ENCODE measurements at places on chromosomes 3 and 15.

GRCh38 chr3:32237670-32238452 lies 619 bp upstream of the CMTM8 start:
- DNase-seq: no peak

DNA sequence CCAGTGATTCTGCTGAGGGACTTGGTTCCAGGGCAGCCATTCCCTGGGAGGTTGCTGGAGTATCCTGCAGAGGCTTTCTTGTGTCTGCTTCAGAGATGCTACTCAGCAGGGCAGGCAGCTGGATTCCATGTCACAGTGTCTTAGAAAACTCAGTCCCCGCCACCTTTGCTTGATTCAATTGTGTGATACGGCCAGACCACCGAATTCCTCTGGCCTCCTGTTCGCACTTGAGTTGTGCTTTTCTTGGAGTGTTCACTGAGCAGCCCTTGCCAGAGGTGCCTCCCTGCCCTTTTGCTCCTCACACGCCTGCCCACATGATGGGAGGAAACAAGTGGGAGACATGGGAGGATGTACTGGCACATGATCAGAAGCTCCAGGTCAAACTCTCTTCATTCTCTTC lies 19.6 kb upstream of the SHC4 start:
- no peak for DNase-seq

DNA sequence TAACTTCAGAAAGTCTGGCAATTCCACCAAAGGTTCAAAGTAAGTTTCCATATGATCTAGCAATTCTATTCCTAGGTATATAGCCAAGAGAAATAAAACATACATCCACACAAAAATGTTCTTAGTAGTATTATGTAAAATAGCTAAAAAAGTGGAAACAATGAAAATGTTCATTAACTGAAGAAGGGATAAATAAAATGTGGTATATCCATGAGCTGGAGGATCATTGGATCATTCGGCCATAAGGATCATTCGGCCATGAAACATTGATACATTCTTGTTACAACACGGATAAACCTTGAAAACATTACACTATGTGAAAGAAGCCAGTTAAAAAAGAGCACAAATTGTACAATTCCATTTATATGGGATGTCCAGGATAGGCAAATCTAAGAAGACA lies 2.4 kb downstream of the KPNA4 start:
- no peak for DNase-seq

- no peak for DNase-seq
Observed at GRCh38 chr3:120678984-120679383, 3.1 kb downstream of the HGD start.

DNA sequence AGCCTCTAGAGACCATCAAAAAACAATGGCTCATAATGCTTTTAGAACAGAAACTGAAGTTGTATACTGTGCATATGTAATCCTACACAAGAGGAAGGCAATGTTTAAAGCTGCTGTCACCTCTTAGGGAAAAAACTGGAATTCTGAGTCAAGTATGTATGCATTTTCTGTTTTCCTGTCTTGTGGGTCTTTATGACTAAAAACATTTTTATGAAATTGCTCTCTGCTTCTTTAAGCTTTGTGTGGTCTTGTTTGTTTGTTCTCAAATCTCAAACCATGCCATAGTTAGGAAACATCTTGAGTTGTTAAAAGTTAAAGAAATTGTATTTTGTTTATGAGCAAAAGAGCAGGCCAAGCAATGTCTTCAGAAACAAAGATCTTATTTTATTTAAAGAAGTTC lies 80.9 kb upstream of the SOX2 start:
- DNase-seq: no peak

DNA sequence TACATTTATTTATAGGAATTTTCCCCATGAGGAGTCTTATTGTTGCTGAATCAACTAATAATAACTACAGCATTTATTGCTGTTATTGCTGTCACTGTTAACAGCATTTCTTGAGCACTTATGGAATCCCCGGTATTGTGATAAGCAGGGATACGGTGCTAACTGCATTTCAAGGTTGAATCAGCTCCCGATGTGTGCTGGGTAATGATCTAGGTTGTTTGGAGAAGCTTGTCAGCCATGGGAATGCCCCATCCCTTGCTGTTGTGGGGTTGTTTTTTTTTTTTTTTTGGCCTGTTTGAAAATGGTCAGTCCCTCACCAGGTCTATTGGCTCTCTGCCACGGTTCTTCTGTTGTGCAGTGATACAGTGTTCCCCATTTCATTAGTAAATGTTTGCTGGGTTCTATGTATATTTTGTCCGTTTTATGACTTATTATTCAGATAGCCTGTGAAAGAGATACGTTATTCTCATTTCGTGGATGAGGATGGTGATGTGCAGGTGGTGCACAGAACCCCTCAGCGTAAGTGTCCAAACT lies 48.5 kb downstream of the MED12L start:
- DNase-seq: no peak

DNA sequence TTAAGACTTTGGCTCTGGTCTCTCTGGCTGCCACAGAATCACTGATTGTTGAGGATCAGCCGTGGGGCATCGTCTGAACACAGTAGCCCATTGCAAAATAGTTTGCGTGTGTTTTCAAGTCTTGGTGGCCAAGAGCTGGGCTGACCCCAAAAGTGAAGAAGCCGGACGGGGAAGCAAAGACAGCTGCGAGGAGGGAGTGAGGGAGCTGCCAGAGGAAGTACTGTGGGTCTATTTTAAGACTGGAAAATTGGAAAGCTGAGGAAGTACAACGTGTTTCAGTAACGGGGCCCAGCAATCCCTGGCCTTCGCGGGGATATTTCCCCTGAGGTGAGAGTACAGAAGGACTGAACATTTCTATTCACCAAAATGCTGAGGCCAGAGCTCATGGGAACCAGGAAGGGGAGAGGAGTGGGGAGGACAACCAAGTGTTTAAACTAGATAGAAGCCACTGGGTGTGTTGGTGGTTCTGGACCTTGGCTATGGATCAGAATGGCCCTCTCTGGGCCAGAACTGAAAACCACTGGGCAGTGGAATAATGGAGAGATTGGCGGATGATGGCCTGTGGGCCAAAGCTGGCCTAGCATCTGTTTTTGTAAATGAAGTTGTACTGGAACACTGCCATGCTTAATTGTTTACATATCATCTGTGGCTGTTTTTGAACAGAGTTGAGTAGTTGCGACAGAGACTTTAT lies 34.1 kb upstream of the LIMD1 start:
- no peak for DNase-seq
